ENCODE measurements at places on chromosomes 5 and 9. TPM values are rescaled to one million over a fixed set of nuclear protein-coding genes. Genes with fewer than 3 reads are reported as not detected.

WHRN gene
- 10.6 TPM for total RNA-seq

CMBL gene
- total RNA-seq, result 5.3 TPM

DNA sequence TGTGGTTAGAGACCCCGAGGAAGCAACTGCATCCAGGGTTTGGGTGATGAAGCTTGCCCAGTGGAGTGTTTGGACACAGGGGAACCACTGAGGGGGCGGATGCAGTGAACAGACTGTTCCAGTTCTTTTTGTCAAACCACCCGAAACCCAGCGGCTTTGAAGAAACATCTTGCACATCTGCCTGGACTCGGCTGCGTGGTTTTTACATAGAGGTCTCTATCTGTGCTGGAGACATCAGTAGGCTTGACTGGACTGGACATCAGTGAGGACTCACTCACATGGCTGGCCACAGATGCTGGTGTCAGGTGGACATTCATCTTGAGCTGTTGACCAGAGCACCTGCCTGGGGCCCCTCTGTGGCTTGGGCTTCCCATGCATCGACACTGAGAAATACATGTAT, 15.3 kb upstream of the SPATA31E1 start:
- no peak for DNase-seq

TMEM215 gene
- 0.10 TPM for total RNA-seq

LHX3 gene
- total RNA-seq, result not detected

DNA sequence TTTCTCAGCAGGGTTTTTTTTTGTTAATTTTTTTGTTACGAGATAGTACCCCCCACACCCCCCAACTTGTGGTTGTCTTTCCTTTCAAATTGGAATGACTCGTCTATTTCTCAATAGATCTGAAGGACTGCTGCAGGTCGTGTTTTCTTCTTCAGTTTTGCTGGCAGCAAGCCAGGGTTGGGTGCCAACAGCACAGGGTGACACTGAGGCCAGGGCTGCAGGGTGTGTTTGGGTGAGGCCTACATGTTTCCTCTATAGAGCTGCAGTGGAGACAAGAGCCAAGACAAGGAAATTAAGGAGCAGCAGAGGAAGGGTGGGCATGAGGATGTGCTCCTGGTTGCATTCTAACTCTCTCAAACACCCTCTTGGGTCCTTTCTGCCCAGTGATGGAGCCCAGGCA, 52.2 kb downstream of the NXNL2 start:
- DNase-seq, result no peak

- DNase-seq, result no peak
Observed at GRCh38 chr5:118551031-118551430, 437.3 kb downstream of the DTWD2 start.

GRCh38 chr5:30781643-30782042, 411.8 kb upstream of the CDH6 start:
- DNase-seq, result no peak
